NCI-H1105 (cell line): ENCODE measurements at places on chromosomes 5 and 9.

DNA sequence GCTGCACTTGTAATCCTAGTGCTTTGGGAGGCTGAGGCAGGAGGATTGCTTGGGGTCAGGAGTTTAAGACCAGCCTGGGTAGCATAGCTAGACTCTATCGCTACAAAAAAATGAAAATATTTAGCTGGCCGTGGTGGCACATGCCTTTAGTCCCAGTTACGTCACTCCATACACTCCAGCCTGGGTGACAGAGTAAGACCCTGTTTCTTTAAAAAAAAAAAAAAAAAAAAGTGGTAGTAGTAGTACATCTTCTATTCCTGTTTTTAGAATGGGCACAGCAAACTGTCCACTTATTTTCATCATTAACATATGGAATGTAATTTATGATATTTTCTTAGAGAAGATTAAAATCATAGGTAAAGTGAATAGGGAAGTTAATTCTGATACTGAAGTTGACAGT lies 48.2 kb downstream of the TRIO start:
- DNase-seq: no peak

DNA sequence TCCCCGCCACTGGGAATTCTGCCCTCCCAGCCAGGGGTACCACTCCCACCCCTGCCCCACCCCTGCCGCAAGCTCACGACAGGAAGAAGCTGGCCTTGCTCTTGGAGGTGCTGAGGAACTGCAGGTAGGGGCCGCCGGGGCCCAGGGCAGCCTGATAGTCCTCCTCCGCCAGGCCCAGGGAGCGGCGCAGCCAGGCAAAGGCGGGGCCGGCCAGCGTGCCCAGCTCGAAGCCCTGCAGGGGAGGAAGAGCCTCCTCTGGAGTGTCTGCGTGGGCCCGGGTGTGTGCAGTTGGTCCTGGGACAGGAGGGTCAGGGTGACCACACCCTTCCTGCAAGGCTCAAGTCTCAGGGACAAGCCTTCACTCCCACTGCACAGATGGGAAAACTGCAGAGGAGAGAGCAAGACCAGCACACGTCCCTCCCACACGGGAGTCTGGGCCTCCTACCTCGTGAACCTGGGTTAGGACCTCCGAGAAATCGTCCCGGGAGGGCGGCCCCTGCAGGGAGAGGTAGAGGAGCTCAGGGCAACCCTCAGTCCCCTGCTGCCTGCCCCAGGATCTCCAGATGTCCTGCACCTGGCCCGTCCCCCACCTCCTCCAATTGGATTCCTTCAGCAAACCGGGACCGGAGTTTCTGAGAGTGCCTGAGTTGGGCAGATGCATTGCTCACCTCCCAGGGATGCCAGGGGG lies 2.4 kb downstream of the PIP5KL1 start:
- DNase-seq: no peak

DNA sequence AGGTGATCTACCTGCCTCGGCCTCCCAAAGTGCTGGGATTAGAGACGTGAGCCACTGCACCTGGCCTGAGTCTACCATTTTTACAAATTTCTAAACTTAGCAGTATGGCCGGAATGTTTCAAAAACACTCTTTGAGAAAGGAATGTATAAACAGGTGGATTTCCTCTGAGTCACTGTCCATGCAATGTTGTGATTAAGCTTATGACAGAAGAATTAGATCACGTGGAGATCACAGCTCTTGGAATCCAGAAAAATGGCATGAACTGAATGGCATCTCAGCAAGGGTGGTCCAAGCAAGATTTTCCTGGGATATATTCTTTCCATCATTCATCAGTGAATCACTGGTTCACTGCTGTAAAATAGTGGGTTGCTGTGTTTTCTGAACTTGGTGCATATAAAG lies 865.0 kb downstream of the PTPRD start:
- no peak for DNase-seq

DNA sequence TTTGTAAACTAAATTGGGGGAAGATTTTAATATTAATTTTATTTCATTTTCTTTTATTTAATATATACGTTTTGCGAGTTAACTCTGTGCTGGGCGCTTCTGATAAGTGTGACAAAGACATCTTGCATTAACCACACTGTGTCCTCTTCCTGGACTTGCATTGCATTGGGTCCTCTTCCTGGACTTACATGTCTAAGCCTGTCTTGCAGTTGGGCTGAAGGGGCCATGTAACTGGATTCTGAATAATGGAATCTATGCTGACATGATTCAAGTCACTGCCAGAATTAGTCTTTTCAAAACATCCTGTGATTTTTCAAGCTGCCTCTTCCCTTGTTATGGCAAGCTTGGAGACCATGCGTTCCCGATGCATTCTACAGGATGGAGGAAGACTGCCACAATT lies 122.6 kb downstream of the TRIM32 start:
- DNase-seq: no peak

DNA sequence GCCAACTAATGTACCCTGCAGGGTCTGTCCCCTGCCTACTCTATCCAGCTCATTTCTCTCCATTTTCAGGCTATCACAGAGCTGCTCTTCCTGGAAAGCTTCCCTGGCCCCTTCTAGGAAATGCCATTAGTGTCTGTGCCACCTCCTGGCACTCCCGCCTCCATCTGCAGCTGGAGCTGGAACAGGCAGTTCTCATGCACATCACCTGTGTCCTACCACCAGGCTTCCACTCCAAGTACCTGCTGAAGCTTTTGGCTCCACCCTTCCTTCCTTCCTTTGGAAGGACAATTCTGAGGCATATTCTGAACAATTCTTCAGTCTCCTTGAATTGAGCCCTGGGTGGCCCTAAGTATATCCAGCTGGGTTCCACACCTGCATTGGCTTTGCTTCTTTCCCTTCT lies 156.2 kb upstream of the ZNF618 start:
- no peak for DNase-seq
